ENCODE measurements at places on chromosomes 1 and 21.

DNA sequence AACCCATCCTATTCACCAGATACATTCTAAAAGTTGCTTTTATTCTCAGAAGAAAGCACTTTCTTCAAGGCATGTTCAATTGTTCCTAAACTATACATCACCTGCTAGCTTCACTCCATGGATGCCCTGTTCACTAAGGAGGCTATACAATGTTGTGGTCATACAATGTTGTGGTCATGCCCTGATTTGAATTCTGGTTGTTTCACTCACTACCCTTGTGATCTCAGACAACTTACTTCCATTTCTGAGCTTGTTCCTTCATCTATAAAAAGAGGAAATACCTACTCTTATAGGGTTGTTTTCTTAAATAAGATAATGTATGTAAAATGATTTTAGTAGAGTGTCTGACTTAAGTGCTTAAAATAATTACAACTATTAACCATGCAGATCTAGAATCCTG is 19.7 kb downstream of the EDEM3 start:
- no peak for DNase-seq

DNA sequence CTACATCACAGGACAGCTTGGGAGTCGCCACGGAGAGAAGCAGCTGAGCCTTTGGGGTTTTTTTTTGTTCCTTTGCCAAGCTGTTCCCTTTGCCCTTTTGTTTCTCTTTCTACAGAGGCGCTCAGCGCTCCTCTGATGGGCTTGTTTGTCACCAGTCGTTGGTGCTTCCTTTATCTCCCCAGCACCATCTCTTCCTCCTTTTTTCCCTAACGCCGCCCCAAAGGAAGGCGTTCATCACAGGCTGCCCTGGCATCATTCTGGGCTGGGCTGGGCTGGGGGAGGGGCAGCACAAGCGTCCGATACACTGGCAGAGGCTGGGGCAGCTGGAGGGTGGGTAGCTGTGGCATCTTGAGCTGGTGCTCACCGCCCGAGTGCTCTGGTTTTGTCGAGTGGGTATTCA is 10.5 kb downstream of the IGSF21 start:
- no peak for DNase-seq

- DNase-seq, result no peak
Observed at GRCh38 chr1:225408249-225408648, 19.6 kb downstream of the LBR start.

DNA sequence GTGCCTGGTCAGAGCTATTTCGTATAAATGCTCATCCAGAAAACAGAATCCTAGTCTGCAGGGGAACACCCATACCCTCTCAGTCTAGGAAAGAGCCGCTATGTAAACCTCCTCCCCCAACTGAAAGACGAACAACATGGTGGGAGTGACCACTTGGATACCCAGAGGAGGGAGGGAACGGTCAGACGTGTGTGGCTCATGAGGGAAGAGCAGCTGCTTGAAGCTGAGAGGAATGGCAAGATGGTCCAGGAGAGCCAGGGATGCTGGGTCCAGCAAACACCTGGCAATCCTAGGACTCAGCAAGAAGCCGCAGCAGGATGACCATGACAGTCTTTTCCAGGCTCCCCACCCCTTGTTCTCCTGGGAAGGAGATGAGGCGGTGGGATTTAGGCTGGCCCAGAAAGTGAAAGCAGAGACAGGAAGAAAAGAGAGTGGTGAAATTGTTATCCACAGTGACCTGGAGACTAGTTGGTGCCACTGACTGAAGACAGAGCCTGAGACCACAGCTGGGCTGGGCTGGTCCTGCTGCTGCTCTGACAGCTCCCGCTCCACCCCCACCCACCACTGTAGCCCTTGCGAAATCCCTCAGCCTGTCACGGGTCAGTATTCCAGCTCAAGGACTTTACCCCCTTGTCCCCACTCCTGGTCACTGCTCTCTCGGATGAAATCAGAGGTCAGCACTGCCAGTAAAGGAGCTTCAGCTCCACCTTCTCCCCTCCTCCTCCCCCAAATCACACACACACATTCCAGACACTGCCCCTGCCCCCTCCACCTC is 3.6 kb downstream of the CERS2 start:
- no peak for DNase-seq

- no peak for DNase-seq
Observed at GRCh38 chr21:41741253-41742072, 25.4 kb downstream of the RIPK4 start.

- DNase-seq, result no peak
Observed at GRCh38 chr21:42540396-42540795, 26.7 kb downstream of the SLC37A1 start.

- DNase-seq, result no peak
Observed at GRCh38 chr1:155761736-155762405, 73.0 kb downstream of the DAP3 start.

- DNase-seq, result no peak
Observed at GRCh38 chr1:17451731-17452130, 12.3 kb upstream of the RCC2 start.

DNA sequence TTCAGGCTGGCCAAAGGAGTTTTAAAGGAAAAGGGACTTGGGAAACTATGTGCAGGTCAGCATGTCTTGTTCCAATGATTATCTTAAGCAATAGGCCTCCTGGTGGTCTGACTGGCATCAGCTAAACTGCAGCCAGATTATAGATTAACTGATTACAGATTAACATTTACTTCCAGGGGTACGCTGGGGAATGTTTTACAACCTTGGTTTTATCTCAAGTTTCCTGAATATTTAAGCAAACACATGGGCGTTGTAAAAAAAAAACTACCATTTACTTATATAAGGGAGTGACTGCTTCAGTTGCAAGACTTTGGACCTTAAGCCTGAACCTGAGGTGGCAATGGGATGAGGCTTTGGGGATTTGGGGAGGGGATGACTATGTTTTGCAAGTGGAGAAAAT is 600.6 kb upstream of the B3GALT2 start:
- DNase-seq, result no peak

DNA sequence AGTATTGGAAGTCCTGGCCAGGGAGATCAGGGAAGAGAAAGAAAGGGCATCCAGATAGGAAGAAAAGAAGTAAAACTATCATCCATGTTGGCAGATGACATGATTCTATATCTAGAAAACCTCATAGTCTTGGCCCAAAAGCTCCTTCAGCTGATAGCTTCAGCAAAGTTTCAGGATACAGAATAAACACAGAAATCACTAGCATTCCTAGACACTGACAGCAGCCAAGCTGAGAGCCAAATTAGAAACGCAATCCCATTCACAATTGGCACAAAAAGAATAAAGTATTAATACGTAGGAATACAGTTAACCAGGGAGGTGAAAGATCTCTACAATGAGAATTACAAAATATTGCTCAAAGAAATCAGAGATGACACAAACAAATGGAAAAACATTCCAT is 44.6 kb downstream of the ZFYVE9 start:
- no peak for DNase-seq

DNA sequence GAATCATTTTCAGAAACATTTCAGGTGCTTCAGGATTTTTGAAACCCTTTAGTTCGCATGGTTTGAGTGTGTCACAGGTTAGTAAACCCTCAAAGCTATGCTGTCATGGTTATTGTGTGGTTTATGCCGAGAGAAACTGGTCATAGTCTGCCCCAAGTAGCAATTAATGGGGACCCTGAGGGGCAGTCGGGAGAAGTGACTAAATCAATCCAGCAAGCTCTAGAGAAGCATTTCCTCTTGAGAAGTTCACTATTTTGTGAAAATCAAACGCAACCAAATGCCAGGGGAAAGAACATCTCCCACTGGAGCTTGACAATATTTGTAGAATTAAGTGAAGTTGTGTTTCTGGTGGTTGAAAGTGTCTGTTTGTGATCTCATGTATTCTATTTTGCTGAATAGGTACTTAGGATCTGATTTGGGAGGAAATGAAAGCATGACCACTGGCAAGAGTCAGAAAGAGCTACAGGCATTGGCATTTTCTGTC is 63.0 kb upstream of the BACH1 start:
- no peak for DNase-seq

- no peak for DNase-seq
Observed at GRCh38 chr1:245153081-245153551, 1.7 kb upstream of the KIF26B start.

GRCh38 chr21:23639721-23640120 is 1967.6 kb downstream of the MRPL39 start:
- no peak for DNase-seq

DNA sequence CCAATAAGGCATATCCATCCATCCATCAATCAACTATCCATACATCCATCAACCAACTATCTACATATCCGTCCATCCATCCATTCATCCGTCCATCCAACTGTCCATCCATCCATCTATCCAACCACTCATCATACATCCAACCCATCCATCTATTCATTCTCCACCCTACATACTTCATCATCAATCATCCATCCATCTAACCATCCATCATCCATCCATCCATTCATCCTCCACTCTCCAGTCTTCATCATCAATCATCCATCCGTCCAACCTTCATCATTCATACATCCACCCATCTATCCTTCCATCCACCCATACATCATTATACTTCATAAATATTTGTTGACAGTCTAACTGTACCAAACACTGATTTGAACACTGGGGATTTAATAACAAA is 231.3 kb upstream of the DAB1 start:
- no peak for DNase-seq

GRCh38 chr1:26280333-26281042 is 602 bp downstream of the SH3BGRL3 start:
- no peak for DNase-seq

DNA sequence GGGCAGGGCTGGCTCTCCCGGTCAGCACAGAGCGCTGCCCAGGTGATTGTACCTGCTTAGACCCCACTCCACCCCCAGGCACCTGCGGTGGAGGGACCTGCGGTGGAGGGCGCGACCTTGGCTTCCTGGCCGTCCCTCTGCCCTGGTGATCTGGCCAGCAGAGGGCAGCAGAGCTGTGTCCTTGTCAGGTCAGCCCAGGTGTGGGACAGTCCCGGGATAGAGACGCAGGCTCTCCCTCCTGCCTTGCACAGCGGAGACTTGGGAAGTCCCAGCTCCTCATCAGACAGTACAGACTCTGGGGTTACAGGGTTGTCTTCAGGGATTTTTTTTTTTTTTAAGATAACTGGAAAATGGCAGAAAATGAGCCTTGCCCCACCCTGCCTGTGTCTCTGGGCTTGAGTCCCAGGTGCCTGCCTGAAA is 10.0 kb downstream of the SLX9 start:
- no peak for DNase-seq

- DNase-seq, result no peak
Observed at GRCh38 chr1:184492536-184492935, 105.7 kb downstream of the C1orf21 start.

DNA sequence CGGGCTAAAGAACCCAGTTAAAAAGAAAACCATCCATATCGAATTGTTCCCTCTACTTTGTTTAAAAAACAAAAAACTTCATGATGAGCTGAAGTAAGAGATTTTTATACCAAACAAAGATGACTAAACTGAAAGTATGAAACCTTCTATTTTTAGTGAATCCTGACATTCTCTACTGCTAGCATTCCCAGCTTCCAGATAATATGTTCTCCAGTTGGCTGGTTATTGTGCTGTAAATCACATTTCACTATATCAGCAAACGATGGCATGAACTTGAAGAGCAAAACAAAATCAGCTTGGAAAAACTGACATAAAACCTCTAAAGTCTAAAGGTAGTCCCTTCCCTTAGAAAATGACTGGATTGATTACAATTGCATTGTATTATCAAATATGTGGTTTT is 68.1 kb upstream of the APP start:
- DNase-seq, result no peak

DNA sequence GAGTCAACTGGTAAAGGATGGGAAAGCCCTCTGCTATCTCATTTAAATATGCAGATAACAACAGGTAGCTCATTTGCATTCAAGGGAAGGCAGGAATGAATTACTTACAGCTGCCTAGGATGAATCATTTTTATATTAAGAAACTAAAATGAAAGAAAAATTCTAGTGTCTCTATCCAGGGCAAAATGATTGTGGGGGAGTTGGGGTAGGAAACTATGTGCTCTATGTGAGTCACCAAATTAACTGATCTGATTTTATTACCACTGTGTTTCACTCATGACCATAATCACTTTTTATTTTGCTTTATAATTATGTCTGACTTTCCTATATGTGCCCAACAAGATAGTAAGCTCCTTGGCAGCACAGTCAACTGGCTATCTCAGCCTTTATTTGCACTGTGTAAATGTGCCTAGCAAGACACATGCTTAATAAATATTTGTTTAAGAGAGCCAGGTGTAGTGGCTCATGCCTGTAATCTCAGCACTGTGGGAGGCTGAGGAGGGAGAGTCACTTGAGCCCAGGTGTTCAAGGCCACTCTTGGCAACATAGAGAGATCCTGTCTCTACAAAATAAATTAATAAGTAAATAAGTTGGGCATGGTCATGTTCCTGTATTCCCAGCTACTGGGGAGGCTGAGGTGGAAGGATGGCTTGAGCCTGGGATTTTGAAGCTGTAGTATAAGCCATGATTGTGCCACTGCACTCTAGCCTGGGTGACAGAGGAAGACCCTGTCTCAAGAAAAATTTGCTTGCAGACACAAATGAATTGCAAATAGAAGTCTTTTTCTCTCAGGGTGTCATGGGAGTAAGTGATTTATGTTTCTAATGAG is 84.1 kb downstream of the SPAG17 start:
- no peak for DNase-seq

DNA sequence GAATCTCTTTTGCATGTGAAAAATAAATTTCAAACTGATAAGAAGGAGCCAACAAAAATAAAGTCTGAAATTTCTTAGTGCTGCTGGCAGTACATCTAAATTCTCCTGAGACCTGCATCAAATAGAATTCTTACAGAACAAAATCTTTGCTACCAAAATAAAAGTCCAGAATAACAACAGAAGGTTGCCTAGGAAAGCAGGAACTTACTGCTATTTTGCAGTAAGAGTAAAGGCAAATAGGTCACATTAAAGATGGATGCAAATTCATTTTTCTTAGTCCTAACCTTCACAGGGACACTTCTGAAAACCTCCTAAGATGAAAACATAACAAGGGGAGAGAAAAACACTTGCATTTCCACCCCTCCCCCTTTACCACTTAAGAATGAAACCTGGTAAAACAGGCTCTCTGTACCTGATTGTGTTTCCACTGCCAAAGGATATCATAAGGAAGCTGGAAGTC is 59.0 kb downstream of the RUSC1 start:
- DNase-seq, result no peak

- DNase-seq, result no peak
Observed at GRCh38 chr21:42257091-42257765, 38.3 kb downstream of the ABCG1 start.

GRCh38 chr1:146035048-146035423 is 13.5 kb upstream of the HJV start:
- no peak for DNase-seq

GRCh38 chr21:46121286-46122221 is 23.6 kb downstream of the COL6A2 start:
- DNase-seq, result no peak

DNA sequence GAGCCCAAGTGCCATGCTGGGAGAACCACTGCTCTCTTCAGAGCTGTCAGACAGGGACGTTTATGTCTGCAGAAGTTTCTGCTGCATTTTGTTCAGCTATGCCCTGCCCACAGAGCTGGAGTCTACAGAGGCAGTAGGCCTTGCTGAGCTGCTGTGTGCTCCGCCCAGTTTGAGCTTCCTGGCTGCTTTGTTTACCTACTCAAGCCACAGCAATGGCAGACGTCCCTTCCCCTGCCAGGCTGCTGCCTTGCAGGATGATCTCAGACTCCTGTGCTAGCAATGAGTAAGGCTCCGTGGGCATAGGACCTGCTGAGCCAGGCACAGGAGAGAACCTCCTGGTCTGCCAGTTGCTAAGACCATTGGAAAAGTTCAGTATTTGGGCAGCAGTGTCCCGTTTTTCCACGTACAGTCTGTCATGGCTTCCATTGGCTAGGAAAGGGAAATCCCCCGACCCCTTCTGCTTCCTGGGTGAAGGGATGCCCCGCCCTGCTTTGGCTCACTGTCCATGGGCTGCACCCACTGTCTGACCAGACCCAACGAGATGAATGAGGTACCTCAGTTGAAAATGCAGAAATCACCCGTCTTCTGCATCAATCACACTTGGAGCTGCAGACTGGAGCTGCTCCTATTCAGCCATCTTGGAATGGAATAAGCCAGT is 31.9 kb downstream of the CYP4B1 start:
- no peak for DNase-seq

Data from kidney epithelial cell (primary cell).